ENCODE measurements at places on chromosomes 5 and 9. TPM values are rescaled to one million over a fixed set of nuclear protein-coding genes. Genes with fewer than 3 reads are reported as not detected.

DNA sequence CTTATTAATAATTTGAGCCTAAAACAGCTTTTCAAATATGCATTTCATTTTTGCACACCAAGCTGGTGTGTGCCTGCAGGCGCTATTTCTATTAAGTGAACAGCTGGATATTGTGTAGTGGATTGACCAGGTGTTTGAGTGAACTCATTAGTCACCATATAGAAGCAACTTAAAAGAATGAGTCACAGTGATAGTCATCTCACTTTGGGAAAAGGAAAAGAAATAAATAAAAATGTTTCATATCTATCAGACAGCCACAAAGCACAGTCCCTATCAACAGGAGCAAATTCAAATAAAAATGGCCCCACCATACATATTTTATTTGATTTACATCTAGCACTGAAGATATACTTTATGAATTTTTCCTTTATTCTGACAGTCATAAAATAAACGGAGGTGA lies 456.5 kb upstream of the CDH9 start:
- no peak for DNase-seq

DNA sequence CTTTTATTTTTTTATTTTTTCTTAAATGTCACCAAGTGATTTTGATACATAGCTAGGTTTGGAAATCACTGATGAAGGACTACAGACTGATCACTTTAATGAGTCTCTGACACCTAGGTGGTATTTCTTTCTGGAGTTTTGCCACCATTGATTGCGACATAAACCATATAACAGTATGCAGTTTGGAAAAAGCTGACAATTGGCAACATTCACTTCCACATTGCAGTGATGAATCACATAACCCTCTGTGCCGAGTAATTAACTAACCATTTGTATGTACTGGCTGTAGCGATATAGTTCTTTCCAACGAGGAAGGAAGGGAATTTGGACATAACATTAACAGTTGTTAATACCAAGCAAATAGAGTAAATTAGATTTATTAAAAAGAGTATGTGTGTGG lies 222.9 kb upstream of the EFNA5 start:
- no peak for DNase-seq

DNA sequence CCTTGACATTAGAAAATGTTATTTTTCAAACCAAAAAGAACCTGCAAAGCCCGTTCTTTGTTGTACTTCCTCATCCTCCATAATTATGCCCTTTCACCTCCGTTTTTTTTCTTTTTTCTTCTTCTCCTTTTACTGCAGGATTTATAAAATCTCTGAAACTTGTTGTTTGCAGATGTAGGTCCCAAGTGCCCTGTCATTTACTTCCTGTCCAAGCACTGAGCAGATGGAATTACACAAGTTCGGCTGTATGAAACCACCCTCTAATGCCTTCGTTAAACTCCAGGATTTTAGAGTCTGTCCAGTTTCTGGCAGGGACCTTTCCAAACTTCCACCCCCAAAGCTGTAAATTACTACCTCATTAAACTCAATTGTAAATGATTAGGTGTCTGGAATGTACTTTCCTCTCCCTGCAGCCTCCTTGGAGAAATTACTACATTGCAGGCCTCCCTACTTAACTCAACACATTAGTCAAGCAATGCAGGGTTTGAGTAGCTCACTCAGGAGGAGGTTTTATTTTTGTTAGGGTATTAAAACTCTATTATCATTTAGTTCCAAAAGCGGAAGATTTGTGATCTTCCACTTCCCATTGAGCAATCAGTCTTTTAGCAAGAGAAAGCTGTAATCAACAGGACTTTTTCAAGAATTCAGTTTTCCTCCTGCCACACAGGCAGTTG lies 125.6 kb upstream of the LPAR1 start:
- no peak for DNase-seq

GRCh38 chr9:127929625-127929979 lies 975 bp downstream of the PIP5KL1 start:
- no peak for DNase-seq

DNA sequence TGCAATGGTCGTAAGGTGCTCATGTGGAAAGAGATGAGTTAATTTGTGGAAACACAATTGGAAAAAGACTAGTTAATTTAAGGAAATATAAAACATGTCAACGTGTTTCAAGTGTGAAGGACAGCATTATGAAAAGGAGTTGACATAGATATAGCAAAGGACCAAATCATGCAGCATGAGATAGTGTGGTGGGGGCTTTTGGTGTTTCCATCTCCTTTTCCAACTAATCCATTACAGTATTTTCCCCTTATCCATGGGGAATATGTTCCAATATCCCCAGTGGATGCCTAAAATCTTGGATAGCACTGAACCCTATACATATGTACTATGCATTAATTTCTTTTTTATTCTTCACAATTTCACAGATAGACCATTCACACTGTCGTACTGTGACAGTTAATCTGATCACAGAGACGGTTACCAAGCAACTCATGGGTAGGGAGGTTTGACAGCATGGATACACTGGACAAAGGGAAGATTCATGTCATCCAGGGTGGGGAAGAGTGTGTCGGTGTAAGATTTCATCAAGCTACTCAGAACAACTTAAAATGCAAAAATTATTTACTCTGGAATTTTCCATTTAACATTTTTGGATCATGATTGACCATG lies 238.6 kb downstream of the CDH12 start:
- DNase-seq: no peak

The LSM11 gene
- 1.5 TPM for total RNA-seq

The RELL2 gene
- total RNA-seq: 0.70 TPM

The RLN1 gene
- total RNA-seq: 0.32 TPM

- no peak for DNase-seq
Measured at GRCh38 chr5:116370886-116371285, 203.7 kb downstream of the SEMA6A start.

The PTPDC1 gene
- 14.0 TPM for total RNA-seq

DNA sequence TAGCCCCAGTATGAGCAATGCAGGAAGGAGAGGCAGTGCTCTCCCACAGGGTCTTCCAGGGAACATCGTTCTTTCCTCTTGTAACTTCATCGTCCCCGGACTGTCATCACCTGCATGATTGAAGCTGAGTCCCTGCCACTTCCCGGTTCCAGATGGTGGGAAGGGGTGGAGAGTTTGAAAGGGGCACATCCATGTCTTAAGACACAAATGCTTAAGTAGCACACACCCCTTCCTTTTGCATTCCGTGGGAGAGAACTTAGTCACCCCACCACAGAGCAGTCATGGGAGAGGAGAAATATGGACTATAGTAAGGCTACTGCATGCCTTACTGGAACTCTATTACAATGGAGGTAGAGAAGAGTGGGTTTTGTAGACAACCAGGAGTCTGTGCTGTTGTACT lies 165.3 kb upstream of the GAS1 start:
- no peak for DNase-seq

GRCh38 chr5:136427426-136427825 lies 62.1 kb upstream of the TRPC7 start:
- DNase-seq: no peak

DNA sequence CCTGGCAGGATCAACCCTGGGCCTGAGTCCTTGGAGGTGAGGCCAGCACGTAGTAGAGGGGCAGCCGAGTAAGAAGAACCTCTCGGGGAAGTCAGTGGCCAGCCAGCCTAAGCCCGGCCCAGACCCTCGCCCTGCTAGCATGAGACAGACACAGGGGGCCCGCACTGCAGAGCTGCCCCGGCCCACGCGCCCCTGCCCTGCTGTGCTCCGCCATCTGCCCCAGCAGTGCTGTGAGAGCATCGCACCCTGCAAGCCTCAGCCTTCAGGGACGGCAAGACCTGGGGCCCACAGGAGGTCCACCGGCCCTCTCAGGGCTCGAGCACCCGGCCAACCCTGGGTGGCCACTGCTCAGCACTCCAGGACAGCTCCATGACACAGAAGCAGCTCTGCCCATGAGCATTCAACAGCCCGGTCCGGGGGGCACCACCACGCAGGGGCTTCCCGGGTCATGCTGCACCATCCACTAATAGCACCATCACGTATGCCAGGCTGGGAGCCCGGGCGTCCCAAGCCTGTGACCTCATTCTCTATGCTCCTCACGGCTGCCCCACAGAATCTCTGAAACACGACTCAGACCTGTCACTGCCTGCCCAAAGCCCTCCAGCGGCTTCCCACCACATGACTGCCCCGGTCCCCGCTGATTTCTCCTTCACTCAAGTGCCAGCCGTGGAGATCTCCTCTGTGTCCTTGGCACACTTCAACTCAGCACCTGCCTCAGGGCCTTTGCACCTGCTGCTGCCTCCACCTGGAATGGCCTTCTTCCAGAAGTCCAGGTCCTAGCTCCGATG lies 38.1 kb downstream of the ADAMTS2 start:
- peak; percentile 55 for DNase-seq
